Calu3 (cell line): ENCODE measurements at places on chromosomes 2 and 18.

GRCh38 chr2:61550375-61551209 is 12.4 kb upstream of the XPO1 start:
- DNase-seq: no peak

DNA sequence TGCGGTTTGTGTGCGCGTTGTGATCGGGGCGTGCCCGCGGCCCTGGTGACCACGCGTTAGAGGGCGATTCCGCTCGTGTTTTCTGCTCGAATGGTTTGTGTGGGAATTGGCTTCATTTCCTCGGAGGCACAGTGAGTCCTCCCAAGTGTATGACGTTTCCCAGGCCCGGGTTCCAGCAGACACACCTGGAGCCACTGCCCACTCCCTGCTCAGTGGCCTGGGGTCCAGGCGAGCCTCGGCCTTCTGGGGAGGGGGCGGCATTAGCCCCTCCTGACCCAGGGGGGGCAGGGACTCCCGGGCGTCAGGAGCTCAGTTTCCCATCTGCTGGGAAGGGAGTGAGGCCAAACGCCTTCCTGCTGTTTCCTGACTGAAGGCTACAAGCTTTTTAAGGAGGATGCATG is 92.1 kb downstream of the NFATC1 start:
- DNase-seq: no peak

- DNase-seq: no peak
Measured at GRCh38 chr2:20698916-20699613, 32.1 kb downstream of the GDF7 start.

DNA sequence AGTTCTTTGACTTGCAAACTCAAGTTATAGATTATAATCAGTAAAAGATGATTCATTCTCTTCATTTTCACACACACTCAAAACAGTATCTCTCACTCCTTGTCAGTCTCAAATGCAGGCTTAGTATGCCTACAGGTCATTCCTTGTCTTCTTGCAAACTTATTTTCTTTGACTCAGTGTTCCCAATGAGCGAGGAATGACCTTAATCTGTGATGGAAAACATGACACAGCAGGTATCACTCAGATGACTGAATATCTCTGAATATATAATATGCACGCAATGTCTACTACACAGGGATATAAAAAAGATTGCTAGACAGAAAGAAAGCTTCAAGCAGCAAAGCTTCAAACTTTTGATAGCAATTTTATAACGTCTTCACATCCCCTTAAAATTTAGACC is 127.8 kb upstream of the RGPD4 start:
- no peak for DNase-seq

DNA sequence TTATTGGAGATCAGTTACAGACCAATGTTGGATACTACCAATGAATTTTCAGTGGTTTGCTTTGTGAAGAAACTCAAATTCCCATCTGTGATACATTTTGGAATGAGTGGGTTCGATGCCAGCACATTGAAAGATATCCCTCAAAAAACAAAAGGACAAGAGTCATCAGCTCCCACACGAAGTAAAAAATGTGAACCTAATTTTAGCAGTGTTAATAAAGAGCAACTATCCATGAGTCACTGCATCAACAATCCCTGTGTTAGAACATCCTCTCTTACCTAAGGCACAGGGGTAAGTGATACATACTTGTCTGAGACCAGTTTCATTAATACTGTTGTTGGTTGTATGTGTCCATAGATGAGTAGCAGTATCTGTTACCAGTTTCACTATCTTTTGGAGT is 551.8 kb upstream of the SOX11 start:
- no peak for DNase-seq

GRCh38 chr2:215171151-215171550 is 32.7 kb upstream of the ABCA12 start:
- no peak for DNase-seq

DNA sequence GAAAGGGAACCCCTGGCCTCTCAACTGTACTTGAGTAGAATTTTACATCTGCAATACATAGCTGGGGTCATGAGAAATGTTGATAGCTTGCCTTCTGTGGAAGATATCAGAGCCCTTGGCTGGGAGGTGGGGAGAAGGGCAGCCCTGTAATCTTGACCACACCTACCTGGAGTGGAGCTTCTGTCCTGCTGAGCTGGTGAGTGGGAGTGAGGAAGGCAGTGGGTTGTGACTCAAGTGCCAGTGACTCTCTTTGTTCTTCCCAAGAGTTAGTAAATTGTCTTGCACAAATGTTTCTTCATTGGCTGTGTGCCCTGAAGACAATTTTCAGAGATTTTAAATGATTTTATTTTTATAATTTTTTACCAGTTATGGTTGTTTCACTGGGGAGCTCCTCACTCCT is 277.3 kb downstream of the MBD5 start:
- no peak for DNase-seq

DNA sequence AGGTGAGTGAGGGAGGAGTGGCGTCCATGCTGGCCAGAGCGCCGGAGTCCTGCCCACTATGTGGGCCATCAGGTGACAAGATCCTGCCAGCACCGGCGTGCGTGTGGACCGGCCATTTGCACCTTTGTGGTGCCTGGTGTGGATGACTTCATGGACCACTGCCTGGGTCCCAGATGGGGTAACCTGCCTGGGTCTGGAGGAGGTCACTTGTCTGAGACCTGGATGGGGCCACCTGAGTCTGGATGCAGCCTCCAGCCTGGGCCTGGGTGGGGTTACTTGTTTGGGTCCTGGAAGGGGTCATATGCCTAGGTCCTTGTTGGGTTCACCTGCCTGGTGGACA is 299.6 kb downstream of the NDUFA10 start:
- DNase-seq: no peak

DNA sequence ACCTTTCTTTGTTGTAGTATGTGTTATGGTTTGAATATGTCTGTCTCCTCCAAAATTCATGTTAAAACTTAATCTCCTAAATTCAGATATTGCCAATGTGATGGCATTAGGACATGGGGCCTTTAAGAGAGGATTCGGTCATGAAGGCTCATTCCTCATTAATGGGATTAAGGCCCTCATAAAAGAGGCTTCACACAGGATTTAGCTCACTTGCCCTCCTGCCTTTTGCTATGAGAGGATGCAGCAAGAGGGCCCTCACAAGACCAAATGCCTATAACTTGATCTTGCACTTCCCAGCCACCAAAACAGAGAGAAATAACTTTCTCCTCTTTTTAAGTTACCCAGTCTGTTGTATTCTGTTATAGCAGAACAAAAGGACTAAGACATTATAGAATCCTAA is 19.7 kb downstream of the ZBTB14 start:
- no peak for DNase-seq

DNA sequence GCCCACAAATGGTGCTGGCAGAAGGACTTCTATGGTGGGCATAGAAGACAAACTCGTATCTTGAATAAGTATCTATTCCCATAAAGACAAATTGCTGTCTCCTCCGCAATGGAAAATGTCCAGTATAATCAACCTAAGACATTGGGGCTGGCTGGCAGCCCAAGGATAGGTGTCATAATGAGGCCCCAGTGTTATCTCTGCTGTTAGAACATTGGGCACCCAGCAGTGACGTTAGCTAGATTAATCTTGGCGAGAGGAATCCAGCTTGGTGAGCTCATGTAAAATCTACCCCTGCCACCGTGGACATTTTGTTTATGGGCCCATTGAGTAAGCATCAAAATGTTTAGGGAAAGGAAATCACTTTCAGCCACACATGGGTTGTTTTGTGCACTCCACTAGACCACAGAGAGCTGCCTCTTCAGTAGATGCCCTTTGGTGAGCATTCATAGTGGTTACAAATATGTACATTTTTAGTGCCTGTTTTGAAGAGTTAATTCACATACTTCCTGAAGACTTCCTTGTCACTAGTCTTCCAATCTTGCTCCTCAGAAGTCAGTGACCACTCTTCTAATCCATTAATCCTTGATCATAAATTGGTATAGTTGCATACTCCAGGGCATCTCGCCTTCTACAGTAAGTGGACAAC is 48.2 kb upstream of the KDM3A start:
- no peak for DNase-seq

GRCh38 chr2:203659331-203660049 is 46.9 kb upstream of the CD28 start:
- DNase-seq: no peak

- DNase-seq: no peak
Measured at GRCh38 chr2:26710145-26710544, 17.6 kb downstream of the KCNK3 start.
